ENCODE measurements at places on chromosomes 11 and 22.

DNA sequence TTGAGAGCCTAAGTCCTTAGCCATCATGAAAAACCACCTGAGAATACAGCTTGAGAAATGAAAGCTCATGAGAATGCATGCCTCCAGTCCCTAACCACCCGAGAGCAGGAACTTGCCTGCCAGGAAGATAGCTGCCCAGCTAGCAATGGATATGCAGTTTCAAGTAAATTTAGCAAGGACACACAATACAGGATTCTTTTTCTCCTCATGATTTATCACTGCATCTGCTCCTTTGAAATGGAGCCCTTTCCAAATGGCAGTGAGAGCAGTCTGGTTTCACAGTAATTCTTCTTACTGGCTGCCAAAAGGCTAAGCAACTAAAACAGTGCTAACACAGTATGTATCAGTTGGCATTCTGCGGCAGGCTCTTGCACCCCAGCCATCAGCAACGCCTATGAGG is 109.9 kb downstream of the MICAL3 start:
- no peak for DNase-seq

DNA sequence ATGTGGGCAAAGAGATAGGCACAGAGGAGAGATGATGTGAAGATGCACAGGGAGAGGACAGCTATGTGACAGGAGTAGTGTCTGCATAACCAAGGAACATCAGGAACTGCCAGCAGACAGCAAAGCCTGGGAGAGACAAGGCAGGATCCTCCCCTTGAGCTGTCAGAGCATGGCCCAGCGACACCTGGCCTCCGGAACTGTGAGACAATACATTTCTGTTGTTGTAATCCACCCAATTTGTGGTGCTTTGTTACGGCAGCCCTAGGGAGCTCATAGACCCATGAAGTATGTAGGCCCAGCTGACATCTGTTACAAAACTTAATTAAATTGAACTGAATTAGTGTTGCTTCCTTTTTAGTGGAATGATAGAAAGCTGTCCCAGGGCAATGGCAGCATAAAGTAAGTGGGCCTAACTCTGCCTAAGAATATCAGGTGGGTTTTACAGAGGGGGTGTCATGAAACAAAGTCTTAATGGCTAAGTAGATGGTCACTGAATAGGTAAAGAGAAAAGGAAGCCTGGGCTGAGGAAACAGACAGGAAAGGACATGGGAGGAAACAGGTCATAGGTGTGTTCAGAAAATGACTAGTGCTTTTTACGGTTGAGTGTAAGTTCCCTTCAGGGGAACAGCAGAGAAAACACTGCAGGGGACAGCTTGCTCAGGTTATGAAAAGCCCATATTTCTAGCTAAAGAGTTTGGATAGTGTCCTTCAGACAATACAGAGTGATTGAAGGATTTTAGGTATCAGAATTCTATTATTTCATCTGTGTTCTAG is 24.8 kb downstream of the RASSF10 start:
- DNase-seq = no peak

DNA sequence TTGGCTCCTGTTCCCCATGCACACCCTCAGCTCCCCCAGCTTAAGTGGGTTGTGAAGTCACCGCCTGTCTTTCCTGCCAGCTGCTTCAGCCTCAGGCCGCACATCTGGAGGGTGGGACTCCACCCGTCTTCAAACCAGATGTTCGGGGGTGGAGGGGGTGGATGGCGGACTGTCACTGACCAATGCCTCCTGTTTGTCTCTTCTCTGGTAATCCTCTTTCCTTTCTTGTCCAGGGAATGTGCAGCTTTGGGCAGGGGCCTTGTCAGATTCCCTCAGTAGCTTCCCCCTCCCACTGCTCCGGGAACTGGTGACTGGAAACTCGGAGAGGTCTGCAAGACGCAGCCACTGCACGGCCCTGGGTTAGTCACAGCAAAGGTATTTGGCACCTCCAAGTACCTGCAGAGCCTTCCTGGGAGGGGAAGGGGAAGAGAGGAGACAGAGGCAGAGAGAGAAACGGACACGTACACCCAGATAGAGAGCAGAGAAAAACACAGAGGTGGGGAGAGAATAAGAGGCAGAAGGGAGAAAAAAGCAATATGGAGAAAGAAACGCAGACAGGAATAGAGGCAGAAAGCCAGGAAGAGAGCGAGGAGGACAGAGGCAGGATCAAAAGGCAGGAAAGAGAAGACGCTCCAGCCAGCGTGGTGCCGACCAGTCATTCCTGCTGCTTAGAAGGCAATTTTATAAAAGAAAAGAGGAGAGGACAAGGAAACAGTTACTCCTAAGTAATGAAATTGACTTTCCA is 56.1 kb upstream of the TIMP3 start:
- peak; percentile 99 for DNase-seq

GRCh38 chr11:72793076-72793424 is 797 bp downstream of the STARD10 start:
- no peak for DNase-seq

DNA sequence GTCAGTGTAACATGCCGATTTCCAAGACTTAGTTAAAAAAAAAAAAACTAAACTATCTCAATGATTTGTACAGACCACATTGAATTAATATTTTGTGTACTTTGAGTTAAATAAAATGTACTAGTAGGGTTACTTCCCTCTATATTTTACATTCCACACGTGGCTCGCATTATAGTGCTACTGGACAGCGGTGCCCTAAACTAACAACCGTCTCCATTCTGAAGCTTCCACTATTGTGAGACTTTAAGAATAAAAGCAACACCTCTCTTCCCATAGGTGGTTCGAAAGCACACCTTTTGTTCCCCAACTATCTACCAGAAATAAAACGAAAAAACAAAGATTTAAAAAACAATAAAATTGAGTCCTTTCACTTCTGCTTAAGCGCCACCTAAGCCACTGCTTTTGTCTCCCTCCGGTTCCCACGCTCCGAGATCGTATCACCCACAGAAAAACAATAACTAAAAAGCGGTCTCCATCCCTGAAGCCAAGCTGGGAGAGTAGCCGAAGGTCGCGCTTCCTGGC is 380 bp upstream of the TTC17 start:
- no peak for DNase-seq

GRCh38 chr11:83722392-83723119 is 436.4 kb upstream of the CCDC90B start:
- peak; percentile 45 for DNase-seq

GRCh38 chr11:72177656-72178055 is 14.3 kb upstream of the FOLR1 start:
- no peak for DNase-seq

DNA sequence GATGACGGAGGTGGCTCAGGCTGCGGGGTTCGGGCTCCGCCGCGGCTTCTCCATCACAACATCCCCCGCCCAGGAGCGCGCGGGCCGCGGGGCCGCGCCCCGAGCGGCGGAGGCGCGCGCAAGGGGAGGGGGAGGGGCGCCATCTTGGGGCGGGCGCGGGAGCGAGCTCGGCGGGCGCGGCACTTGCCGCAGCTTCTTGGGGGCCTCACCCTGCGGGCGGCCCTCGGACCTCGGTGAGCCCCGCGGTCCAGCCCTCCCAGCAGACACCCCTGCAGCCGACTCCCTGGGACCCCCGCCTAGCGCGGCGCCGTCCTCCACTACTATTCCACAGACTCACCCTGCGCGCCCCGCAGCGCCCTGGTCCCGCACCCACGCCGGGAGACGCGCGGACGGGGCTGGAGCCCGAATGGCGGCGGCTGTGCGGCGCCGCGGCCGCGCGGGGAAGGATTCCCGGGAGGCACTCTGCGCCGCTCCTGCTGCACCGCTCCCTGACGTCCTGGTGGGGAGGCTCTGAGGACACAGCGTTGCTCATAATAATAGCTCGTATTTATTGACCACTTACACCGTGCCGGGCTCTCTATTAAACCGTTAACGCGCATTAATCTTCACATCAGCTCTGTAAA is at the start of gene APBB1:
Gene APBB1, minus strand, starts transcription at position 86 of the 623 bp plus-strand sequence. CDS start 7,747 bp downstream, outside the sequence.
- peak; percentile 66 for DNase-seq

DNA sequence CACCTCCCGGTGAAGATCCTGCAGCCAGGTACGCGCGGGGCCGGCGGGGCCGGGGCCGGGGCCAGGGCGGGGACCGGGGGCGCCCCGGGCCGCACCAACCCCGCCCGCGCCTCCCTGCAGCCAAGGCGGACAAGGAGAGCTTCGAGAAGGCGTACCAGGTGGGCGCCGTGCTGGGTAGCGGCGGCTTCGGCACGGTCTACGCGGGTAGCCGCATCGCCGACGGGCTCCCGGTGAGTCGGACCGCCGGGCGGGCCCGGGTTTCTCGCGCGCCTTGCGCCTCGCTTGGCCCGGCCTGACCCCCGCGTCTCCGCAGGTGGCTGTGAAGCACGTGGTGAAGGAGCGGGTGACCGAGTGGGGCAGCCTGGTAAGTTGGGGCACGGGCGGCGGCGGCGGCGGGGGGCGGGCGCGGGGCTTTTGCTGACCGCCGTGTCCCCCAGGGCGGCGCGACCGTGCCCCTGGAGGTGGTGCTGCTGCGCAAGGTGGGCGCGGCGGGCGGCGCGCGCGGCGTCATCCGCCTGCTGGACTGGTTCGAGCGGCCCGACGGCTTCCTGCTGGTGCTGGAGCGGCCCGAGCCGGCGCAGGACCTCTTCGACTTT is 531 bp downstream of the PIM3 start:
- DNase-seq = peak; percentile 63

GRCh38 chr11:105393326-105393725 is 216.5 kb upstream of the GRIA4 start:
- peak; percentile 4 for DNase-seq

GRCh38 chr22:20061481-20061861 is 18.6 kb upstream of the DGCR8 start:
- no peak for DNase-seq

GRCh38 chr11:8203414-8203715 is 34.5 kb upstream of the RIC3 start:
- no peak for DNase-seq

DNA sequence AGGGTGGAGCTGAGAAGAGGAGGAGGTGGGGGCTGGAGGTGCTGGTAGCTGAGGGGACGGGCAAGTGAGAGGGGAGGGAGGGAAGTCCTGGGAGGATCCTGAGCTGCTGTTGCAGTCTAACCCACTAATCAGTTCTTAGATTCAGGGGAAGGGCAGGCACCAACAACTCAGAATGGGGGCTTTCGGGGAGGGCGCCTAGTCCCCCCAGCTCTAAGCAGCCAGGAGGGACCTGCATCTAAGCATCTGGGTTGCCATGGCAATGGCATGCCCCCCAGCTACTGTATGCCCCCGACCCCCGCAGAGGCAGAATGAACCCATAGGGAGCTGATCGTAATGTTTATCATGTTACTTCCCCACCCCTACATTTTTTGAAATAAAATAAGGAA is 24.4 kb downstream of the FADS3 start:
- no peak for DNase-seq

DNA sequence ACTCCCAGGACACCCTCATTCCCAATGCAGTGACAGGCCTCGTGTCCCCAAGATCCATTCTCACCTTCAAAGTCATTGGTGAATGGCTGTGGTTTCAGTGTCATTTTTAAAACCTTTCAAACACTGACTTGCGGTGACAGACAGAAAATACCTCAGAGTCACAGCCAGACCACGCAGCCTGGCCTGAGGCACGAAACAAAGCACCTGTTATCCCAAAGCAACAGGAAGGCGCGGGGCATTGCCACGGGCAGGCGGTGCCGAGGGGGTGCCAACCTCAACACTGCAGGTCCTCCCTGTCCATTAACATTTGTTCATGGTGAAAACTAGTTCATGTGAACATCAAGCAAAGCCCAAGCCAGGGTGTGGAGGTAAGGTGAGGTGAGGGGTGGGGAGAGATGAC is 38.2 kb downstream of the RPUSD4 start:
- DNase-seq = no peak

- no peak for DNase-seq
Measured at GRCh38 chr11:46565232-46565840, 28.5 kb downstream of the AMBRA1 start.

All from mesendoderm (in vitro differentiated cells).